Activated CD4-positive, alpha-beta memory T cell treated with anti-CD3 and anti-CD28 coated beads for 36 hours (primary cell): ENCODE measurements at places on chromosomes 7 and 10. TPM values are rescaled to one million over a fixed set of nuclear protein-coding genes. Genes with fewer than 3 reads are reported as not detected.

BLNK gene
- not detected for total RNA-seq

SERPINE1 gene
- not detected for total RNA-seq

GRCh38 chr7:130481898-130482297, 10.0 kb upstream of the MEST start:
- peaks cover 41% of the 10 kb centered on the region for H3K27me3 ChIP-seq
- no peak overlapping the region for H3K4me3 ChIP-seq
- no peak overlapping the region for H3K27ac ChIP-seq
- DNase-seq: no peak
- H3K4me1 ChIP-seq: peaks cover 10% of the 10 kb centered on the region

GRCh38 chr7:132055336-132056120, 499.1 kb upstream of the PODXL start:
- peaks cover 3% of the 10 kb centered on the region for H3K27me3 ChIP-seq
- no peak overlapping the region for H3K4me3 ChIP-seq
- H3K4me1 ChIP-seq: no peaks in the 10 kb centered on the region
- no peaks in the 10 kb centered on the region for H3K36me3 ChIP-seq
- H3K27ac ChIP-seq: no peak overlapping the region
